ENCODE measurements at places on chromosomes 11 and 22.
A peak's percentile ranks its signal among the peaks of the same experiment; 100 is the strongest.

DNA sequence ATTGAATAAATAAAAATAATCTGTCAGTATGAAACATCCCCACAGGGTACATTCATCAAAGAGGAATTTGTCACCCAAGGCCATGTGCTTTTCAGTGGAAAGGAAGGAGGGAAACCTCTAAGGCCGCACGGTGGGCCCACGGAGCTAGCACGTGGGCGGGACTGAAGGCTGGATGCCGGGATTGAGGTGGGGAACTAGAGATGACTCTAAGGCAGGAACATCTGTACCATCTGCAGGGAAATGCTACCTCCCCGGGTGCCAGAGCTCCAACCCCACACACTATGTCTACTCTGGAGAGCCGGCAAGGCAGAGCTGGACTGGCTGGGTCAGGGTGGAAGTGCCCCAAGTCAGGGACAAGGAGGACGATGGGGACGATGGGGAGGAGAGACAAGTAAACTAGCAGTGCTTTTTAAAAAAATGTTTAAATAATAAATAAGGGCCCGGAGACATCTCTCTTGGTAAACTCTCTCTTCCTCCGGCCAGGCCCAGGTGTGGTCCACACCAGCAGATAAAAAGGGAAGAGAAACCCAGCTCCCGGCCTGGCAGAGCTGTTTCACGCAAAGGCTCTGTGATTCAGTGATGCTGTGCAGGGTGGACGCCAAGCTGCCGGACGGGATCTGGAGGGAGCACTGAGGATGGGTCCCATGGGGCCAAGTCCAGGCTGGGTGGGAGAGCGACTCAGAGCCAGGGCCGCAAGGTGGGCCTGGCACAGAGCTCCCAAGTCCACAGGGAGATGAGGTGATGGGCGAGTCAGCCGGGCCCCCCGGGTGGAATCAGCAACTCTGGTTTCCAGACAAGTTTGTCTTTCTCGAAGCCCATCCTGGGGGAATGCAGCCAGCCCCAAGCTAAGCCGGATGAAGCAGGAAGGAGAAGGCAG lies 5.8 kb downstream of the LIF start:
- no peak for DNase-seq

DNA sequence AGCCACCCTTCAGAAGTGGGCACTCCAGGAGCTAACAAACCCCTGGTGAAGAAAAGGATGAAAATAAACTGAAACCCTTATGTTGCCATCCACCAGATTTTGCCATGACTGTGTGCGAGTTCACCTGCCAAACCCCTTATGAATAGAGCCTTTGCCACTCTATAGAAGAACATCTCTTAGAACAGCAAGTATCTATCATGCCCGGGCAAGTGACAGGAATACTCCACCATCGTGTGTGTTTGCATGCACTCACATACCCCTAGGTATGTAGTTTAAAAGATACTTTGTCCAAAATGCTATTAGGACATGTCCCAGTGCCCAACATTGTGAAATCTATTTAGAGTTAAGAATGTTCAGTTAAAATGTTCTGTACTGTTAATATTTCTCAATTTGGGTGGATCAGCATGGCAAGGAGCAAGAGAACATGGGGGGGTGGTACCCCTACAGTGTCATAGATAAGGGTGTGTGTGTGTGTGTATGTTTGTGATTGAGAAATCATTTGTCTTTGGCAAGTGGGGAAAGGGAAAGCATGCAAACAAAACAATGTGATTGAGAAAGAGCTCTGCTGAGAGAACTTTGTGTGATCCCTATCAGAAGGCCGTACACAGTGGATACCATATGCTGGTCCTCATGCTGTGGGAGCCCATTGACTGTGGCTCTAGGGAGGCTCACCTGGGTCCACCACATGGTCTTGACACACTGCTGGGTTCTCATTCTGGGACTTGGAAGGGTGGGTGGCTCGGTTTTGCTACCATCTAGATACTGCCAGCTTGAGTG lies 94.9 kb downstream of the ZBTB16 start:
- DNase-seq = no peak

DNA sequence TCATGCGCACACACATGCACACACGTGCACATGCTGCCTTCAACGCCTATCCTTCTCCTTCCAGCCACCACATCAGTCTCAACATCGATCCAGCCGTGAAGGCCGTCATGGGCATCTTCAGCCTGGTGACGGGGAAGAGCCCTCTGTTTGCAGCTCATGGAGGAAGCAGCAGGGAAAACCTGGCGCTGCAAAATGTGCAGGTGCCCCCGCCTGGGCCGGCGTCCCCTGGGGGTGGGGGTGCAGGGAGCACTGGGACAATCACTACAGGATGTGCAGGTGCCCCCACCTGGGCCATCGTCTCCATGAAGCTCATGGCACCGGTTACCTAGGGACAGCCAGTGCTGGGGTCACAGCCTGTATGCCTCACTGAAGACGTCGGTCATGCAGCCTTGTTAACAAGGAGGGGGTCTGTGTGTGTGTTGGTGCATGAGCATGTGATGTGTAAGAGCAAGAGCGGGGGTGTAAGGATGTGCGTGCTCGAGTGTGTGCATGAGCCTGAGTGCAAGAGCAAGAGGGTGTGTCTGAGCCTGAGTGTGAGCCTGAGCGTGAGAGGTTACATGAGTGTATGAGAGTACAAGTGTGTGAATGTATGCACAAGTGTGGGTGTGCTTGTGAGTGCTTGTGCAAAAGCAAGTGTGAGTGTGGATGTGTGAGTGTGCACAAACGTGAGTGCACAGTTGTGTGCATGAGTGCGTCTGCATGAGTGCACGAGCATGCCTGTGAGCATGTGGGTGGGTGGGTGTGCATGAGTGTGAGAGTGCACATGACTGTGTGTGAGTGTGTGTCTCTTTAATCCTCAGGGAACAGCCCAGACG lies 31.5 kb downstream of the NADSYN1 start:
- DNase-seq = no peak

DNA sequence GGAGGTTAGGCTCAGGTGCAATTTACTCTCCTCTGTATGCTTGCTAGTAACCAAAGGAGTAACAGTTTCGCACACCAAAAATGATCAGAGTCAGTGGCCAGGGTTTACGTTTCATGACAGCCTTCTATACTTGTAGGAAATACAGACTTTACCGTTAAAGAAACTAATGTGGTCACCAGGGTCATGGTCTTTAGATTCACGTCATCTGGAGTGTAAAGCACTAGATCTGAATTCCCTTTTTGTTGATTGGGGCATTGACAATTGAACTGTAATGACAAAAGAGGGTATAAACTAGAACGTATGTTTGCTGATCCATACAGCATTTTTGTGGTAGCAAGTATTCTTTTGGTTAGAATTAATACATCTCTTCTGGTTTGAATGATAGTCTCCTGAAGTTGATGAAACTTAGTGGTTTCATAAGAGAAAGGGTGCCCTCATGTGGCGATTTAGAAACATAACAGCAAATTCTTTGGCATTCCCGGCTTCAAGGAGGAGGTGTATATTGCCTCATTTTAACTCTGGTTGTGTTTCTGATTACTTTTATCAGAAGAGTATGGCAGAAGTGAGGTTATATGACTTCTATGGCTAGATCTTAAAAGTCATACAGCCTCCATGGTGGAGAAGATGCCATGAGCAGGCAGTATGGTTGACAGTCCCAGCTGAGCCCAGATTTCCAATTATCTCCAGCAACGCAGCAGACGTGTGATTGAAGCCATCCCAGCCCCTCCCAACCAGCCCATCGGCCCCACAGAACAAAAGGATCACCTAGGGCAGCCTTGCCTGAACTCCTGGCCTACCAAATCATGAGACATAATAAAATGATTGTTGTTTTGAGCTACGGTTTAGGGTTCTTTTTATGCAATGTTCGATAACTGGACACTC lies 35.1 kb downstream of the MMP7 start:
- DNase-seq = no peak

DNA sequence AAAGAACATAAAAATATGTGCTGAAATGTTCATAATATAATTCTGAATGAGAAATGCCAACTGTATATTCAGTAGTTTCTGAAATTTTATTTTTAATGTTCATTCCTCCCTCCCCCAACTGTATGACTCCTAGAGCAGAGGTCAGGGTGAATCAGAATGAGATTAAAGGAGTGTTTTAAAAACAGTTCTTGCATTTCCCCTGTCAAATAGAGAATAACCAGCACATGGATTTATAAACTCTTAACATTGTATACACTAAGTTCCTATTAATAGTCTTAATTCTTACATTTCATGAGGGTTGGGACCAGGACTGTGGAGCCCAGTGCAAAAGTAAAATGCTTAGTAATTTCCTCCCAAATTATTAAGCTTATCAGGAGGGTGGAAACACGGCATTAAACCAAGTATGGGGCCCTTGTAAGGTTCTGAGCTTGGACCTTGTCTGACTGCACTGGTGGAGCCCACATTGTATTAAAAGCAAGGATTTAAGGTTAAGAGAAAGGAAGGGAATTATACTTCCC lies 474.6 kb upstream of the RAG2 start:
- DNase-seq = no peak

DNA sequence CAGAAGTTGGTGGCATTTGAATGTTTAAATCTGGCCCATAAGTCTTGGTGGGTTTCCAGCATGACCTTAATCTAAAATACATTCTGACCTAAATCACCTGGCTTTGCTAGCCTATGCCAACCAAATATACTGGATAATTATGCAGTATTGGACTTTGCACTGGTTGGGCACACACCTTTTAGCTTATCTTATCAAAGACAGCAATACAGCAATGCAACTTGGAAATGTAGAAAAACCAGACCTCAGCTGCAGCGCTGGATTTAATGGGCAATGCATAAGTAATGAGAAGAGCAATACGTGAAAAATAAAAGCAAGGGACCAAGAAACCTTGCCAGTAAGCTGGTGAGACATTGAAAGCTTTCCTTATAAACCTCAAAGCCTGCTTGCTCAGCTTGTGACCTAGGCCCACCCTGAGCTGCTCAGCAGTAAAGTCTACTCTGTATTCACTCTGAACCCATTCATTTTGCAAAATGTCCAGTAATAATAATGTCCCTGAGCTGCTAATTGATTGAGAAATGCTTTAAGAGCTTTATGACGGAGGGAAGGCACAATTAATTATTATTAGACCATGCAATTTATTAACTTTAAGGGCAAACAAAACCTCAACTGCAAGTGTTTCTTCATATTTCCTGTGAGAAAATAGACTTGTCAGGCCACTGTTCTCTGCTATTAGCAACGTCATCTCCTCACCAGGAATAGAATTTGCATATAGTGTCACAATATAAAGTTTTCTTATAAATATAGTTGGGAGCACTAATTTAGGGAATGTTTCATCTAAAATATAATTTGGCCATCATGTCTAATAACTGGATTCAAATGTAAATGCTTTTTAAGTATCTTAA lies 49.4 kb upstream of the CEP295 start:
- DNase-seq = no peak

- no peak for DNase-seq
Observed at GRCh38 chr22:40401532-40401931, 31.1 kb downstream of the SGSM3 start.

GRCh38 chr11:65685981-65686380 lies 23.3 kb upstream of the RELA start:
- no peak for DNase-seq

GRCh38 chr11:72826191-72826941 lies 12.2 kb downstream of the ATG16L2 start:
- DNase-seq = no peak

GRCh38 chr11:74462631-74463030 lies 4.7 kb downstream of the KCNE3 start:
- no peak for DNase-seq

GRCh38 chr22:17171153-17172028 lies 12.3 kb upstream of the HDHD5 start:
- peak; percentile 89 for DNase-seq

DNA sequence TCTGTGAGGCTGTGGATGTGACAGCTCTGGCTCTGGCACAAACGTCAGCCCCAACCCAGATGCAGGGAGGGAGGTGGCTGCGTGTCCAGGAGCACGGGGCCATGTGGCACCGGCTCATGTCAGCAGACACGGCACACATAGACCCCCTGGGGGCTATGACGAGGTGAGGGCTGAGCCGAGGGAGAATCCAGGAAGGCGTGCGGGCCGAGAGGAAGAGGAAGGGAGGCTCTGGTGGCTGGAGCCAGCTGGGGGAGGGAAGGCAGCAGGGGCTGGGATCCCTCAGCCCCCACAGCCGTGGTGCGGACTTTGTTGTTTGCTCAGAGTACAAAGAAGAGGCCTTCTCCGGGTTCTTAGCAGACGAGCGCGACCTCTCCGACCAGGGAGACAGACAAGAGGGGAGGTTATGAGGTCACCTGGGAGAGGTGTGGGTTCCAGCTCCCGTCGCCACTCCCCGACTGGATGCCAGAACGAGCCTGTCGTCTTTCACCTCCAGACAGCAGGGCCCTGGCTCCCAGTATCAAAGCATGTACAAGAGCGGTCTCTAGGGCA lies 46.1 kb downstream of the CDKN1C start:
- no peak for DNase-seq

DNA sequence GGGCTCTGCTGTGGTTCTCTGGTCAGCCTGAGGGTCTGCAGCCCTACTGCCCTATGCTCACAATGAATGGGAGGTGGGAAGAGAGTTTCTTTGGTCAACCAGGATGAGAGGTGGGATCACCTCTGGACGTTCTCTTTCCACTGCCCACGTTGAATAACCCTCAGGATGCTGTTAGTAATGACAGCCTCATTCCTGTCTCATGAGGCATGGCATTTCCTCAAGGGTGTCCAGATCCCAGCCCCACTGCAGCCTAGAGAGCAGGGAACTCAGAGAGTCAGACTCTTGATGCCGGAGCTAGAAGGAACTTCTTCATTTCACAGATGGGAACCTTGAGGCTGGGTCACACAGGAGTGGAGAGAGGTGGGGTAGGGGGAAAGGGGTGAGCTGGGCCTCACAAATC lies 196.0 kb downstream of the CEP164 start:
- no peak for DNase-seq

DNA sequence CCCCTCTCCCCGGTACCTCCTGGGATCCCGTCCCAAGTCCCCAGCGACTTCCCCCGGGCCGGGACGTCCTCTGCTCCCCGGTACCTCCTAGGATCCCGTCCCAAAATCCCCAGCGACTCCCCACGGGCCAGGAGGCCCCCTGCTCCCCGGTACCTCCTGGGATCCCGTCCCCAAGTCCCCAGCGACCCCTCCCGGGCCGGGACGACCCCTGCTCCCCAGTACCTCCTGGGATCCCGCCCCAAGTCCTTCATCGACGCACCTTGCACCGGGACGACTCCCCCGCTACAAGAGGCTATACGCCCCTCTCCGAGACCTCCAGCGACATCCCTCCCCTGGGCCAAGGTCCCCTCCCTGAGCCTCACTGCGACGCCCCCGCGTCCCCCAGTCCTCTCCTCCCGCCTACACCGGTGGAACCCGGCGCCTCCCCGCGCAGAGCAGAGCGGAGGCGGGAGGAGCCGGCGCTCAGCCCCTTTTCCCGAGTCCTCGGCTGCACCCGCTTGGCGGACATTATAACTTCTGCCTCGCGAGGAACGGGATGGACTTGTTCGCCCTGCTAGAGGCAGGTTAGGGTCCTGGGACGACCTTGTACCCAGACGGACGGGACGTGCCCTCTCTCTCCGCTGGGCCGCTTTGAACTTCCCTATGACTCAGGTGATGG lies 912 bp downstream of the KREMEN1 start:
- DNase-seq = peak; percentile 61

DNA sequence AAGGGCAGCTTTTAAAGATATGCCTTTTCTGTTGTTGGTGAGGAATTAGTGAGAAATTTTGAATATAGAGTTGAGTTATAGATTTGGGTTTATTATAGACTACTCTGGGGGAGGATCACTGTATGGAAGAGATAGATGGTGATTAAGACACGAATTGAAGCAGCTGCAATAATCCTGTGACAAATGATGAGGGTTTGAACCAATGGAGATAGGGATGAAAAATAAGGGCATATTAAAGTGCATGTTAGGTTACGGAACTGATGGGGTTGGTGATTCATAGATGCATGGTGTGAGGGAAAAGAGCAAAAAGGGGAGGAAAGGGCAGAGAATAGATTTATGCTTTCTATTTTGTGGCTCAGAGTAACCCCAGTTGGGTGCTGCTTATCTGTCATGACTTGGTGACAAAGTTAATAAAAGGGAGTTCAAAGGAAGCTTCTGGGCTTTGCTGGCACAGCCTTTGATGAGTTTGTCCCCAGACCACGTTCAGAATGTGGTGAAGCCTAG lies 11.8 kb downstream of the C11orf87 start:
- no peak for DNase-seq
